ENCODE measurements at places on chromosomes 2 and 18. TPM values are rescaled to one million over a fixed set of nuclear protein-coding genes. Genes with fewer than 3 reads are reported as not detected.

- DNase-seq: no peak
These were observed 1.1 kb downstream of the SPEG start for GRCh38 chr2:219435701-219436100.

DNA sequence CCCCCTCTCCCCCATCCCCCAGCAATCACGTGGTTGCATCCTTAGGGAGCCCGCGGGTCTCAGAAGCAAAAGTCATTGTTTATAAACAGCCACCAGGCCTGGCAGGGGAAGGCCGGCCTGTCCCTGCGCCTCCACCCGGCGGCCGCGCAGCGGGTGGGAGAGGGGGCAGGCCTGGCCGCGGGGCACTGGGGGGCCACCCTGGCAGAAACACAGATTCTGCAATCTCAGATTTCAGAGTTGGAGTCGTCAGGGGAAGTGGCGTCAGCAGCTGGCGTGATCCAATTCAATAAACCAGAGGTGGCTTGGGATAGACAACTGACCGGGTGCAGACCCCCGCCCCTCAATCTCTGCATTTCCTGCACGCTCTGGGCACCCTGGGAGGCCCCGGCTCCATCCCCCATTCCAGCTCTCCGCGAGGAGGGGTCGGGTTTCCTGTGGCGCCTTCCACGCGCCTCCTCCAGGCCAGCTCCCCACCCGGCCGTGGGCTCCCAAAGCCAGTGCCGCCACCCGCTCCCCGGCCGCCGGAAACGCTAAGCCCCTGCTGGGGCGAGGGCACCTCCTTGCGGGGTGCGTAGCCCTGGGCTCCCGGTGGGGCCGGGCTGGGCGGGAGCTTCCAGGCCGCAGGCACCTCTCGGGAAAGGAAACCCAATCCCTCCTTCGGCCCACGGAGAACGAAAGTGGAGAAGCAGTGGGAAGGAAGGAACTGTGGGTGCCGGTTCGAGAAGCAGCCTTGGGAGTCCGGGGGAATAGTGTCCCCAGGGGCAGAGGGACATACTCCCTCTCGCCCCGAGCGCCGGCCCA, 1.1 kb downstream of the BIN1 start:
- DNase-seq: no peak

DNA sequence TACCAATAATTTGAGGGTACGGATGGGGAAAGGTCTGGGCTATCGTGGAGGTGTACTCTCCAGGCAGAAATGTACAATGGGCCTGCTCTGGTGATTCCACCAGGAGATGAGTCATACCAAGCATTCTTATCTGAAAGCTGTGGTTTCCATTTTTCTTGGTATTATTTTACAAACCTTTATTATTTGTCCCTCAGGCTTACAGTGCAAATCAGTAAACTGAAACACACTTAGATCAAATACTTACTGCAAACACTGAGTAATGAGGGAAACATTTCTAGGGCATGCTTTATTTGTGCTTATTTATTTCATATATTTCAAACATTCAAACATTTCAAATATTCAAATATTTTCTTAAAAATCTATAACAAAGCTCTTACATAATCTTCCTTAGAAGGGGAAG, 319.8 kb downstream of the RND3 start:
- no peak for DNase-seq

DNA sequence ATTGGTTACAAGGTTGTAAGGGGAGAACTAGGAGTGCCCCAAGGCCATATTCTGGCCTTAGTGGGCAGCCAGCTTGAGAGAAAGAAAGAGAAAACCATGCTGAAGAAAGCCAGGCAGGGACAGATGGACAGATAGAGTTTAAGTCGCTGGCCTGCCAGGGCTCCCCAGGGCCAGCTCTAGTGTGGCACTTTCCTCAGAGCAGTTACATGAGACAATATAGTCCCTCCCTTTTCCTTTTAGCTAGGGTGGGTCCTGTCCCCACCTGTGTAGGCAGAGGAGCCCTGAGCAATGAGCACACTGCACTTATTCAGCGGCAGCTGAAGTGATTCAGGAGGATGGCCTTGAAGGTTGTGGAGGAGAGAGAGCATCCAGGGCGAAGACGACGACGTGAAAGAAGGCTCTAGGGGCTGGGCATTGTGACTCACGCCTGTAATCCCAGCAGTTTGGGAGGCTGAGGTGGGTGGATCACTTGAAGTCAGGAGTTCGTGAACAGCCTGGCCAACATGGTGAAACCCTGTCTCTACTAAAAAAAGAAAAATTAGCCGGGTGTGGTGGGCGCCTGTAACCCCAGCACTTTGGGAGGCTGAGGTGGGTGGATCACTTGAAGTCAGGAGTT, 152.0 kb upstream of the SLC1A4 start:
- no peak for DNase-seq

DNA sequence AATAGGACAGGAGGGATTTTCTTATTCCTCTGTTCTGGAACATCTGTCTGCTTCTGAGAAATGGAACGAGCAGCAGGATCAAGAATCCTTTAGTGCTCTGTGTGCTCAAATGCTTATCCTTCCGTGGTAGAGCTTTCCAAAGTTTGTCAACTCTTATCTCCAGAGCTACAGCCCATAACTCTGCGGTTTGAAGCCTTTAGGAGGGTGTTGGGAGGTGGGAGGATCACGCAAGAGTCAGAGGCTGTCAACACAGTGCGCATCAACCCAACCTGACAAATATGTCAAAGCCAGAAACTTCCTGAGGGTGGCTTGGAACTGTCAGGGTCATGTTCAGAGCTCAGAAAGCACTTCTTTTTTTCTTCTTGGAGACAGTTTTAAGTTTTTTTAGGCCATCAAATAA, 95.9 kb downstream of the CRIM1 start:
- no peak for DNase-seq

- DNase-seq: no peak
These were observed 271.1 kb downstream of the PRKCE start for GRCh38 chr2:45922577-45922988.

DNA sequence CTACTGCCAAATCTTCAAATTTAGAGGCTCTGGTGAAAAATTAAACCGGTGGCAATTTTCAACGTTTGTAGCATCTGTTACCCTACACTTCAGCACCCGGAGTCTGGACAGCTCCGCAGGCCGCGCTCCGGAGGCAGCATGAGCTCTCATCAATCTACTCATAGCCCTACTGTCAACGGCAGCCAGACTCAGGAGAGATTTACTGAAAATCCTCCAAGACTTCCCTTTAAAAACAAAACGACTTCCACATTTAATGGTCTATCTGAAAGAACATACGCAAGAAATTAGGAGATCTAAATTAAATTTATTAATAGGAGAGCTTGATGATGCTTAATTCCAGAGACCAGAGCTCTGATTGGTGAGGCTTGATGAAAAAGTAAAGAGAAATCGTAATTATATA, 970 bp upstream of the ADCYAP1 start:
- peak; percentile 83 for DNase-seq

DNA sequence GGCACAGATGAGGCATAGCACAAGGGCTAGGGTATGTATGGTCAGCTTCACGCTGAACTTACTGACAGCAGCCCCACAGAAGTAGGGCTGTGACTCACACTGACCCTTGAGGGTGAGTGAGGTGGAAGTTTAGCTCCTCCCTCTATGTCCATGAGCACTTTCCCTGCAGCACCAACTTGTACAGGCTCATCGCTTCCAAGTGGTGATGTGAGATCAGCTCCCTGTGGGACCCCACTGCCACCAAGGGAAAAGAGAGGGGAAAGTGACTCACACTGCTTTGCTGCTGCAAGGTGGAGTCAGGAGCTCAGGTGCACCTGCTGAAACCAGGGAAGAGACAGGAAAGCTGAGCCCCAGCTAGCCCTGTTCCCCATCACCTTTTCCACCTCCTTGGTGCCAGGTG, 91.5 kb downstream of the TEX51 start:
- no peak for DNase-seq

DNA sequence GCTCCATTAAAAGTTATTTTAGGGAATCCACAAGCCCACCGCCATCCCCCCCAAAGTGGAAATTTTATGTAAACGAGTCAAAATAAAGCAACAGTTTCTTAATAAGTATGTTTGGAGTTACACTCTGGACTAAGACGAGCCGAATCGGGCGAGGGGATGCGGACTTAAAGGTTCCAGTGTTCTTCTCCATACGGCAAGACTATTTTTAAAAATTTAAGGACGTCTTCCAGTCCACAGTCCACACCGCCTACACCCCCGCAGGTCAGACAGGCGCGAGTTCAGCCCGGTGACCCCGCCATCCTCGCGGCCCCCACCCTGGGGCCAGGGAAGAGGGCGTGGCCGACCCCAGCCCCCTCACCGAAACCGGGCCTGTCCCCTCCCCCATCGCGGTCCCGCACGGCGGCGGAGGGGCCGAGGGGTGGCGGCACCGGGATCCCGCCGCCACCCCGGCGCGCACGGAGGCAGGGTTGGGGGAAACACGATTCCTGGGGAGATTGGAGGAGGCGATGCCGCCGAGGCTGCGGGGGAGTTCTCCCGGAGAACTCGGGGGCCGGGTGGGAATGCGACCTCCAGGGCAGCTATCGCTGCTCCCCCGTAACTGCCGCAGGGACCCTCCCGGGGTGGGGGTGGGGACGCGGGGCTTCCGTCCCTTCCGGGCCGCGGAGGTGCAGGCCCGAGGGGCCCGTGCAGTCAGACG, 24.5 kb upstream of the SMAD7 start:
- peak; percentile 57 for DNase-seq

- DNase-seq: no peak
These were observed 1.6 kb upstream of the GPR17 start for GRCh38 chr2:127644066-127645025.

DNA sequence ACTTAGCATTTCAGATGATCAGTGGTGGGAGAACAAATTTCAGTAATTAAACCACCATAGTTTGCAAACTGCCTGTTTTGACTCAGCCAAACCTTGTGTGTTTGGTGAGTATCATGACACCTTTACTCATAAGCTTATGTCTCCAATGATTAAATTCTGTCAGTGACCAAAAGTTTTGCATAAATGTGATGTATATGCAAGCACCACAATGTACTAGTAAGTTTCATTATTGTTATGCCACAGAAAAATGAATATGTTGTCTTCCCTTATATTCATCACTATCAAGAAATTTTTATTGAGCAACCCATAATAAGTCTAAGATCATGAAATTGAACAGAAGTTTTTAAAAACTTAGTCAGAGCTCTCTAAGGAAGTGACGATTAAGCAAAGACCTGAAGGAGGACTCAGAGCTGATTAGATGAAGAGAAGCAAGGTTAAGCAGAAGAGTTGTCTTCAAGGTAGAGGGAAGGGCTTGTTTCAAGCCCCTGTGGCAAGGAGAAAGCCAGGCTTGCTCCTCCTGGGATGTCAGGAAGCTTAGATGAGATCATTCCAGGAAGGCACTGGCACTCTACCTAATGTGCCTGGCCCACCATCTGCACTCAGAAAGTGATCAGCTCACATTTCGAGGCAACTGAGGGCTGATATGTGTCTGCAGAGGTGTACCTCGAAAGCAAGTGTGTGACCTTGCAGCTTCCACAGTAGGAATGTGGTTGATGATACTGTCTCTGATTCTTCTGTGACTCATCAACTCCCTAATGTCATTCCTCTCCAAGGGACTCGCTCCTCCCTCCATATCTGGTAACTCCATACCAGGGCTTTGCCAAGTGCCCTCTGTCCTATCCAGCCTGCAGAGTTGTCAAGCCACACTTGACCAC, 54.7 kb downstream of the KCTD18 start:
- DNase-seq: no peak

DNA sequence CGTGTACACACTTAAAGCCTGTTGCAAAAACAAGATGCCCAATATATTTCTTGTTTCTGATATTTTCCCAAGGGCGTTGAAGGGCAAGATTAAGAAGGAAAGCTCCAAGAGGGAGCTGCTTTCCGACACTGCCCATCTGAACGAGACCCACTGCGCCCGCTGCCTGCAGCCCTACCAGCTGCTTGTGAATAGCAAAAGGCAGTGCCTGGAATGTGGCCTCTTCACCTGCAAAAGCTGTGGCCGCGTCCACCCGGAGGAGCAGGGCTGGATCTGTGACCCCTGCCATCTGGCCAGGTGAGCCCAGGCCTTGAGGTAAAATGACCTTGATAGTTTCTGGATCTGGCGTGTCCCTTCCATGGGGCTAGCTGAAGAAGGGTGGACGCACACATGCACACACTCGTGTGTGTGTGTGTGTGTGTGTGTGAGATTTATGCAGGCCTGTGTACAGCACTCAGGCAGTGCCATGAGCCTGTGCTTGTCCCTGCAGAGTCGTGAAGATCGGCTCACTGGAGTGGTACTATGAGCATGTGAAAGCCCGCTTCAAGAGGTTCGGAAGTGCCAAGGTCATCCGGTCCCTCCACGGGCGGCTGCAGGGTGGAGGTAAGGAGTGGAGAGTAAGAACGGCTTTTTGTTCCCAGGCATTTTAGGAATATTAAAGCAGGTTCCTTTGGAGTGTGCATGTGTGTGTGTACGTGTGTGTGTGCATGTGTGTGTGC, 23.6 kb downstream of the MLPH start:
- DNase-seq: no peak

GRCh38 chr18:22172594-22173049, 3.2 kb downstream of the GATA6 start:
- no peak for DNase-seq

GRCh38 chr2:191638802-191639172, 39.1 kb upstream of the NABP1 start:
- DNase-seq: no peak

DNA sequence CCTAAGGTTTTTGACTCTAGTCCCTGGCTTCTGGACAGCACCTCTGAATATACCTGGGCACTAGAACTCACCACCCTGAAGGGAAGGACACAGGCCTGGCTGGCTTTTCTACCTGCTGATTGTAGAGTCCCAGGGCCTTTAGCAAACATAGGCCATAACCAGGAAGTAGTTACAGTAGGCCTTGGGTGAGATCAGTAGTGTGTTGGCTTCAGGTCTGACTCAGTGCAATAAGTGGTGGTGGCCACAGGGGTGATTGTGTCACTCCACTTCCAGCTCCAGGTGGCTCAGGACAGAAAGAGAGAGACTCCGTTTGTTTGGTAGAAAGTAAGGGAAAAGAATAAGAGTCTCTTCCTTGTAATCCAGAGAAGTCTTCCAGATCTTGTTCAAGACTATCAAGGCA, 101.7 kb upstream of the LGALSL start:
- no peak for DNase-seq

DNA sequence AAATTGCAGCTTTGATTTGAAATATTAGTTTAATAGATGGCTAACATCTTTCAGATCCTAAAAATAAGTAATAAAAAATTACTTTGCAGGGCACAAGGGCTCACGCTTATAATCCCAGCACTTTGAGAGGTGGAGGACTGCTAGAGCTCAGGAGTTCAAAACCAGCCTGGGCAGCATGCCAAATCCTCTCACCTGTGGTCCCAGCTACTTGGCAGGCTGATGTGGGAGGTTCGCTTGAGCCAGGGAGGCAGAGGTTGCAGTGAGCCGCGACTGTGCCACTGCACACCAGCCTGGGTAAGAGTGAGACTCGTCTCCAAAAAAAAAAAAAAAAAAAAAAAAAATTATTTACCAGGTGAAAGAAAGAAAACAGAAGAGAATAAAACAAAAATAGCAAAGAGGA, 449.8 kb downstream of the NRXN1 start:
- DNase-seq: no peak

Gene ANKRD53
- total RNA-seq: 5.4 TPM

Gene RGPD3
- 0.38 TPM for total RNA-seq

Gene ANKAR
- total RNA-seq: 10.3 TPM

Gene DCDC2C
- not detected for total RNA-seq

Gene MYOM1
- 1.1 TPM for total RNA-seq

Gene ESPNL
- total RNA-seq: 0.40 TPM

Gene SSB
- 139 TPM for total RNA-seq
